ENCODE measurements at places on chromosomes 5 and 9. TPM values are rescaled to one million over a fixed set of nuclear protein-coding genes. Genes with fewer than 3 reads are reported as not detected.

DNA sequence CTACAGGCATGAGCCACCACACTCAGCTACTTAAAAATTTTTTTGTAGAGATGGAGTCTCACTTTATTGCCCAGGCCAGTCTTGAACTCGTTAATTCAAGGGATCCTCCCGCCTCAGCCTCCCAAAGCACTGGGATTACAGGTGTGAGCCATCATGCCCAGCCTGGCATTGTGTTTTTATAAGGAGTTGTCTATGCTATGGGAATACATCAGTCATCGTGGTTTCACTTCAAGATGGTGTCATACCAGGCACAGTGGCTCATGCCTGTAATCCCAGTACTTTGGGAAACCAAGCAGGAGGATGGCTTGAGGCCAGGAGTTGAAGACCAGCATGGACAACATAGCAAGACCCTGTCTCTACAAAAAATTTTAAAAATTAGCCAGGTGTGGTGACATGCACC, 49.7 kb downstream of the CYSTM1 start:
- DNase-seq: no peak

DNA sequence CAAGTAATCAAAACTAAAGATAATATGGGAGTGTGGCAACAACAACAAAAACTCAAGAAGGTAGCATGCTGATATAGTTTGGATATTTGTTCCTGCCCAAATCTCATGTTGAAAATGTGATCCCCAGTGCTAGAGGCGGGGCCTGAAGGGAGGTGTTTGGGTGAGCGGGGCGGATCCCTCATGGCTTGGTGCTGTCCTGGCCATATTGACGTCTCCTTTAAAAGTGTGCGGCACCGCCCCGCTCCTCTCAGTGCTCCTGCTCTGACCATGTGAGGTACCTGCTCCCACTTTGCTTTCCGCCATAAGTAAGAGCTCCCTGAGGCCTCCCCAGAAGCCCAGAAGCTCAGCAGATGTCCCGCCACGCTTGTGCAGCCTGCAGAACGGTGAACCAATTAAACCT, 25.6 kb downstream of the MED27 start:
- DNase-seq: no peak

GRCh38 chr5:67774267-67774552, 441.3 kb upstream of the PIK3R1 start:
- DNase-seq: no peak

Gene G3BP1
- total RNA-seq: 136 TPM

Gene ROPN1L
- 0.41 TPM for total RNA-seq

Gene RNF208
- not detected for total RNA-seq

Data from tongue (tissue), 3 donors.